ENCODE measurements at places on chromosomes 5 and 9. TPM values are rescaled to one million over a fixed set of nuclear protein-coding genes. Genes with fewer than 3 reads are reported as not detected.
A peak's percentile ranks its signal among the peaks of the same experiment; 100 is the strongest.

LHX6 gene
- total RNA-seq, result not detected

CMBL gene
- total RNA-seq, result 1.2 TPM

GRCh38 chr5:157670662-157671591 lies at the start of gene C5orf52:
C5orf52 (plus strand) TSS chr5:157671533; CDS start chr5:157671615, 82 bp downstream.
- peak; percentile 26 for DNase-seq

GRCh38 chr9:33172256-33173238 lies 5.4 kb upstream of the B4GALT1 start:
- no peak for DNase-seq

GRCh38 chr9:104914466-104914865 lies 13.5 kb downstream of the ABCA1 start:
- no peak for DNase-seq

- DNase-seq, result no peak
Observed at GRCh38 chr9:84121991-84122523, 141.5 kb downstream of the RMI1 start.

DNA sequence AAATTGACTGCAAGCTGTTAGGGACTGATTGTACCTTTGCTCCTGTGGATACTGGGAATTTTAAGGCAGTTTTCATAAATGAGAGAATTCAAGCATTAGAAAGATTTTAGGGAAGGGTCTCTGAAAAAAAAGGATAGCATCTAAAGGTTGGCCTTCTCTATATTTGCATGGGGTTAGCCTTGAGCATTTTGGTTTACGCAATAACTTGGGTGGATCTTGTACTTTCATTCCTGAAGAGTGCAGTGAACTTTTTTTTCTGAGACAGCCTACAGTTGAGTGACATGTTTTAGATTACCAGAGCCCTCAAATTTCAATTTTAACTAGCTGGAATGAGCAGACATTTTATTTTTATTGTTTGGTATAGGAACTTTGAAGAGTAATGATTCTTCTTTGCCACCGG lies 91.6 kb upstream of the NR3C1 start:
- DNase-seq, result no peak

DNA sequence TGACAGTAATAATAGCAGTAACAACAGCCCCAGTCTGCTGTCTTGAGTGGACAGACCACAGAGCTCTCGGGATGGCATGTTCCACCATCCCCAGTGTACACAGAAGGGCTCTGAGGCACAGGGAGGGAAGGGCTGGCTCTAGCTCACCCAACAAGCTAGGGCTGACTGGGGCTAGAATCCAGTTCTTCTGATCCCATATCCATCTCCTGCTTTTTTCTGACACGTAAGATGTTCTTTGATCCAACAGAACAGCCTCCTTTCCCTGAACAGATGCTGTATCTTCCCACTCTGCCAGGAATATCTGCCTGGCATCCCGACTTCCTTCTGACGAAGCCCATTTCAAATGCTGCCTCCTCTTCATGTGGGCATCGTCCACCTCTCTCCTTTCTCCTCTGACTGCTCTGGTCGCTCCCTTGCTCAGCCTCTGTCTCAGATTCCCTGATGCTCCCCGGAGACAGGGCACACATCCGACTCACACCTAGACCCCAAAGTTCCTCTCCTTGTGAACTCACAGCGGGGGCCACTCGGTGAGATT lies 43.6 kb upstream of the CLK4 start:
- DNase-seq, result no peak

- peak; percentile 67 for DNase-seq
Observed at GRCh38 chr5:115209279-115209678, 39.6 kb upstream of the TRIM36 start.
